ENCODE measurements at places on chromosomes 3 and 15. TPM values are rescaled to one million over a fixed set of nuclear protein-coding genes. Genes with fewer than 3 reads are reported as not detected.

AMIGO3 gene
- 0.89 TPM for total RNA-seq

CDHR4 gene
- total RNA-seq, result 0.12 TPM

PAK6 gene
- total RNA-seq, result 0.93 TPM

CHRNA5 gene
- 23.6 TPM for total RNA-seq

DNA sequence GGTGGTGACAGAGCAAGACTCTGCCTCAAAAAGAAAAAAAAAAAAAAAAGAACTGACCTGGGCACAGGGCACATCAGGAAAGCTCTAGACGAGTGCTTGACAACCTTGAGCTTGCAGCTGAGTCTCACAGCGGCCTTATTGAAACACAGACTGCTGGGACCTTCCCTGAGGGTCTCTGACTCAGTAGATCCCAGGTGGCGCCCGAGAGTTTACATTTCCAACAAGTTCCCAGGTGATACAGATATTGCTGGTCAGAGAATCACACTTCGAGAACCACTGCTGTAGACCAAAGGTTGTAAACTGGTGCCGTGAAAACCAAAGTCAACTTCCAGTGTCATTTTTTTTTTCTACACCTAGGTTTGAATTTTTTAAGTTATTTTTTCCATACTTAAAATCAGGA lies 573.2 kb upstream of the MDFIC2 start:
- DNase-seq, result no peak

- DNase-seq, result no peak
Measured at GRCh38 chr3:64493149-64493548, 194.7 kb downstream of the ADAMTS9 start.

DNA sequence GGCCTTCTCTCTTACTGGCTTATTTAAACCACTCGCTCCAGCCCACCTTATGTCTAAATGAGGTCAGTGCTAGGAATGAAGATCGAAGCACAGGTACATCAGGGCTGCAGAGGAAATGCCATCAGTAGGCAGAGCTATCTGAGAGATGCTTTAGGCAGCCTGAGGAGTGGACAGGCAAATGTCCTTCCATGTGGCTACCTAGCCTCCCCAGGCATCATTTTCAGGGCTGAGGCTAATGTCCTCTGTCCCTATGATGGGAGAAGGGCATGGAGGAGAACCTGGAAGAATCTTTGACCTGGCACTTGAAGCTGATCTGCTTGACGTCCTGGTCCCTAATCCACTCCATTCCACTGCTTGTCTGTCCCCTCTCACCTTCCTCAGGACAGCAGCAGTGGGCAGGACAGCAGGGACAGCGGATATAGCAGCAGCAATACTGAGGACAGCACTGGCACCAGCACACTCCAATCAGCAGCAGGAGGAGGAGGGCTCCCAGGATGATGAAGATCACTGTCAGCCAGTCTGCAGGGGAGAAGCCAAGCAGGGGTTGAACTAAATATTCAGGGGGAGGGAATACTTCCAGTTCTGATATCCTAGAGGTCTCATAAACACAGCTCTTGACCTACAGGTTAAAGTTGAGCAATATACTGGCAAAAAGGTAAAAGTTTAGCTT lies 21.0 kb downstream of the ILDR1 start:
- no peak for DNase-seq

DNA sequence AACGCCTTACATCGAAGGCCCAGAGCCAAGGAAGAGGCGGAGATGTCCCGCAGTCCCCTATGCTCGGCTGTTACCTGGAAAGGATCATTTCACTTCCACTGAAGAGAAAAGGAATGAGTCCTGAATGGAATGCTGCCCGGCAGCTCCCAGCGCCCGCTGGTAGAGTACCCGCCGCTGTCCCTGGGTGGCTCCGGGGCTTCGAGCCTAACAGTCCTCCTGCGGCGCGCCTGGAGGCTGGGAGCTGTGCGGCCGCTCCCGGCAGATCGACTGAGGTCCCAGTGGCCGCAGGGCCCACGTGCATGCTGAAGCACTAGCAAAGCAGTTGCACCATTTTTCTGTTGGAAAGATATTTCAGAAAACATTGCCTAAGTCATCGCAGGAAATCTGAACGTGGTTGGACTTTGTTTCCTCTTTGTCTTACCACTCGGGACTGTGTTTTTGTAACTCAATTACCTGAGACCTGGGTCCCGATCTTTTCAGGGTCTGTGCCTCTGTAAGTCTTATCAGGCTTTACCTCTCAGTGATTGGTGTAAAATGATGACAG lies 984 bp downstream of the RNU6-1 start:
- DNase-seq, result no peak

DNA sequence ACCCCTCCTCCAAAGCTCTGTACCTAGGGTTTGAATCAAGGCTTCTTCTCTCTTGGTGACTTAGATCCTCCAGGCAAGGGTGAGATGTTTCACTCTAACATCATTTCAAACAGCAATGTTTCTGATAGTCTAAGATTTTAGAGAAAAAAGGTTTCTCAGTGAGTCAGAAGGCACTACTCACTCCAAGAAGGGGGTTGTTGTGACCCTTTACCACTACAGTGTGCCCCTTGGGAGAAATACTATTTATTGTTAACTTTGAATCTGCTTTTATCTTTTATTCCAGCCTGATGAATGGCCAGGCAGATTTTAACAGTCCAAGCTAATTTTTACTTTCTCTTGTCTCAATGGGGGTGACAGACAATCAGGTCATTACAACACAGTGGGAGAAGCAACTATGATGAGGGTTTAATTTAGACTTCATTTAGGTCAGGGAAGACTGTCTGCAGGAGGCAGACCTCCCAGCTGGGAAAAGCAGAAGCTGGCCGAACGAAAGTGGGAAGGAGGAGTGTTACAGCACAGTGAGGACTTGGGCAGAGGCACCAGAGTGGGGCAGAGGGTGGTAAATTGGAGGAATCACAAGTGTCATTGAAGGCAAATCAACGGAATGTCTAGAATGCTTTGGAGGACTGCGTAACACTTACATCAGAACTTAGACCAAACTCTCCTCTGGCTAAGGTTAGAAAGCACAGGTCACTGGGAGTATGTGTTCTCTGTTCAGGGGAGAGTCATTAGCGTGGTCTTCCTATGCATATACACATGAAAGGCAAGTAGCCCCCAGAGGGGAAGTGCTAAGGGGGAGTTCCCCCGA lies 21.2 kb downstream of the ZNF860 start:
- no peak for DNase-seq

GRCh38 chr15:56207092-56207491 lies 36.6 kb downstream of the RFX7 start:
- no peak for DNase-seq

DNA sequence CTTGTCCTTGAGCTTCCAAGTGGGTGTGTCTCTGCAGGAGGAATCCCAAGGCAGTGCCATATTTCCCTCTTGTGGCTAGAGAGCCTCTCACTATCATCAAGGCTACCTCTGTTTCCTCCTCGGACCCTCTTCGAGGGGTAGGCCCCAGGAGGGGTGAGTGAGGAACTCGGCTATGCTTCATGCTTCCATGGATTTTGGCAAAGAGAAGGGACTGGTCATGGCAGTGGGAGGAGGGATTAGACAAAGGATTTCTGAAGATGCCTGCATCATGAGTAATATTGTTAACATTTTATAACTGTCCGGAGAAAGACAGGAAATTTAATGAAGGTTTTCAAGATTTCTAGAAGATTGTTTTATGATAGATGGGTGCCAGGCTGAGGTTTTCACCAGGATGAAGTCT lies 241.5 kb downstream of the CLSTN2 start:
- no peak for DNase-seq

DNA sequence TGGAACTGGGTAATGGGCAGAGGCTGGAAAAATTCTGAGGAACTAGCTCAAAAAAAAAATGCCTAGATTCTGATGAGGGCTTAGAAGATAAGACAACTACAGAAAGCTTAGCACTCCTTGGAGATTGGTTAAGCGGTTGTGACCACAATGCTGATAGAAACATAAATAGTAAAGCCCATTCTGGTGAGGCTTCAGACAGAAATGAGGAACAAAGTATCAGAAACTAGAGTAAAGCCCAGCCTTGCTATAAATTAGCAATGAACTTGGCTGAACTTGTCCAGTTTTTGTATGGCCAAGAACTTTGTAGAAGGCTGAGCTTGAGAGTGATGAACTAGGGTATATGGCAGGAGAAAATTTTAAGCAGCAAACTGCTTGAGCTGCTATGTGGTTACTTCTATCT lies 25.4 kb downstream of the GOLGB1 start:
- DNase-seq, result no peak
